ENCODE measurements at places on chromosomes 2 and 18. TPM values are rescaled to one million over a fixed set of nuclear protein-coding genes. Genes with fewer than 3 reads are reported as not detected.

Gene C2orf66
- not detected for total RNA-seq

GRCh38 chr2:204850581-204850980 is 305.3 kb downstream of the PARD3B start:
- H3K27me3 ChIP-seq = no peaks in the 10 kb centered on the region
- H3K27ac ChIP-seq = no peak overlapping the region
- no peaks in the 10 kb centered on the region for H3K4me1 ChIP-seq
- no peak overlapping the region for H3K4me3 ChIP-seq
- no peak for DNase-seq

DNA sequence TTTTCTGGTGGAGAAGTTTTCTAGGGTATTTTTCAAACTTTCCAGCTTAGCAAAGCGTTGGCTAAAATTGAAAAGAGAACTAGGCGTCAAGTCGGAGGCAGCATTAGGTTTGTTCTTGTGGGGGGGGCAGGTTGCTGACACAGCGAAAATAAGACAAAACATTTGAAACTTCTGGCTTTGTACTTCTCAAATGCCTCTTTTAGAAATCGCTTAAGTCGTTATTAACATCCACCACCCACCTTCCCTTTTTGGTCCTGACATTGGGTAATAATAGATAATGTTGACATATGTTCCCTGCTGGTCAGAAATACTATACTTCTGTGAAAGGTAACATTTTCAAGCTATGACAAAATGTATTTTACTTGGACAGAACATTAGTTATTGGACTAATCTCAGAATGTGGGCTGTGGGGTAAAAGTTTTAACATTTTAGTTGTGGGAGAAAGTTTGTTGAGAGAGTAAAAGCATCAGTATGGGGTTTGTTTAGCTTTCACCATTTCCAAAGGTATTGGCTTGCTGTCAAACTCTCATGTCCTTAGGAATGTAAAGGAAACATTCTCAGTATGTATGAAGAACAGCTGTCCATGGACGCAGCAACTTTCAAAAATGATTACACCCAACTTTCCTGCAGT is 88.1 kb upstream of the ZEB2 start:
- H3K4me1 ChIP-seq = peaks cover 4% of the 10 kb centered on the region
- peak; percentile 25 for DNase-seq
- peak overlapping the region; percentile 45 for H3K27ac ChIP-seq
- H3K4me3 ChIP-seq = no peak overlapping the region

- H3K4me1 ChIP-seq = peaks cover 4% of the 10 kb centered on the region
- H3K36me3 ChIP-seq = no peaks in the 10 kb centered on the region
- H3K27me3 ChIP-seq = no peaks in the 10 kb centered on the region
- no peak for DNase-seq
These were observed 458 bp downstream of the CXXC1 start for GRCh38 chr18:50287028-50287440.

GRCh38 chr2:71277536-71278103 is 50.7 kb upstream of the PAIP2B start:
- no peaks in the 10 kb centered on the region for H3K27me3 ChIP-seq
- no peaks in the 10 kb centered on the region for H3K36me3 ChIP-seq
- H3K4me1 ChIP-seq = no peaks in the 10 kb centered on the region
- H3K27ac ChIP-seq = peak overlapping the region; percentile 90
- H3K4me3 ChIP-seq = peak overlapping the region; percentile 70
- DNase-seq = peak; percentile 67

- H3K4me3 ChIP-seq = no peak overlapping the region
- H3K36me3 ChIP-seq = no peaks in the 10 kb centered on the region
- H3K27ac ChIP-seq = no peak overlapping the region
- no peaks in the 10 kb centered on the region for H3K27me3 ChIP-seq
- DNase-seq = no peak
These were observed 41.5 kb downstream of the MOGAT1 start for GRCh38 chr2:222713002-222713401.

DNA sequence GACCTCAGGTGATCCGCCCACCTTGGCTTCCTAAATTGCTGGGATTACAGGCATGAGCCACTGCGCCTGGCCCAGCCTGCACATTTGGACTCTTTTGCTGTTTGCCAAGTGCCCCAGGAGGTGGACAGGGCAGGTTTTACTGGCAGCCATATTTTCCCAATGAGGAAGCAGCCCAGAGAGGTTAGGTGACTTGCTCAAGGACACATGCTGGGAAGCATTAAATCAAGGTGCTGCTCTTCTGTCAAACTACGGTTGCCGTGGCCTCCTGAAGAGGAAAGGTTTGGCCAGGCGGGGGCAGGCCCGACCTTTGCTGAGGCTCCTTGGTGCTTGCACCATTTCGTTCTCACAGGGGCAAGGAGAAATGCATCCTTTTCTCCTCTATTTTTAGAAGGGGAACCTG is 44.0 kb downstream of the DNMT3A start:
- H3K4me3 ChIP-seq = no peak overlapping the region
- H3K27me3 ChIP-seq = no peaks in the 10 kb centered on the region
- peaks cover 36% of the 10 kb centered on the region for H3K36me3 ChIP-seq
- no peak for DNase-seq
- H3K4me1 ChIP-seq = peaks cover 54% of the 10 kb centered on the region
- no peak overlapping the region for H3K27ac ChIP-seq

- H3K4me3 ChIP-seq = no peak overlapping the region
- H3K27ac ChIP-seq = no peak overlapping the region
- DNase-seq = no peak
- H3K27me3 ChIP-seq = no peaks in the 10 kb centered on the region
These were observed 122.5 kb downstream of the MAIP1 start for GRCh38 chr2:200077838-200078237.

GRCh38 chr2:95057535-95058370 is 32.2 kb downstream of the MAL start:
- H3K4me3 ChIP-seq = no peak overlapping the region
- H3K36me3 ChIP-seq = no peaks in the 10 kb centered on the region
- peaks cover 5% of the 10 kb centered on the region for H3K27me3 ChIP-seq
- no peak overlapping the region for H3K27ac ChIP-seq

DNA sequence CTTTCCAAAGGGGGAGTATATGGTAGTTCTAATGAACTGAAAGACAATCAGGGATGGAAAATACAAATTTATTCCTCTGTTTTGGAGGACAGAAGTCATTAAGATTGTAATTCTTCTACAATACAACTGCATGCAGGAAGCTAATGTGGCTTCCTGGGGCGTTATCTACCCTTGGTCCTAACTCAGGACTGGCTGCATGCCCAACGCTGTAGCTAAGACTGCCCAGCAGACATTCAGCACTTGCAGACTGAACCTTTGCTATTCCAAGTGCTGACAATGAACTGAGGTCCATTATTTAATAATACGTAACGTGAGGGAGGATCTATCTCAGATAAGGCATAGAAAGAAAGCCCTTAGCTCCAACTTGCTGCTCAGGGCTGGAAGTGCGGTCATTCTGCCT is 53.2 kb downstream of the ZAP70 start:
- H3K4me1 ChIP-seq = peaks cover 32% of the 10 kb centered on the region
- peak; percentile 53 for DNase-seq
- no peak overlapping the region for H3K27ac ChIP-seq
- no peak overlapping the region for H3K4me3 ChIP-seq

Gene SERPINB11
- not detected for total RNA-seq

GRCh38 chr2:145740302-145740701 is 1220.4 kb upstream of the ZEB2 start:
- no peaks in the 10 kb centered on the region for H3K36me3 ChIP-seq
- no peak for DNase-seq
- H3K27ac ChIP-seq = no peak overlapping the region
- H3K27me3 ChIP-seq = no peaks in the 10 kb centered on the region
- H3K4me1 ChIP-seq = no peaks in the 10 kb centered on the region
- no peak overlapping the region for H3K4me3 ChIP-seq

- H3K4me1 ChIP-seq = no peaks in the 10 kb centered on the region
- no peak overlapping the region for H3K27ac ChIP-seq
- H3K36me3 ChIP-seq = no peaks in the 10 kb centered on the region
- no peak overlapping the region for H3K4me3 ChIP-seq
These were observed 6.9 kb upstream of the POTEF start for GRCh38 chr2:130135692-130136541.

GRCh38 chr2:71546275-71546638 is 92.9 kb downstream of the DYSF start:
- DNase-seq = no peak
- H3K4me1 ChIP-seq = peaks cover 5% of the 10 kb centered on the region
- no peak overlapping the region for H3K27ac ChIP-seq
- H3K27me3 ChIP-seq = no peaks in the 10 kb centered on the region
- peaks cover 13% of the 10 kb centered on the region for H3K36me3 ChIP-seq
- H3K4me3 ChIP-seq = no peak overlapping the region

DNA sequence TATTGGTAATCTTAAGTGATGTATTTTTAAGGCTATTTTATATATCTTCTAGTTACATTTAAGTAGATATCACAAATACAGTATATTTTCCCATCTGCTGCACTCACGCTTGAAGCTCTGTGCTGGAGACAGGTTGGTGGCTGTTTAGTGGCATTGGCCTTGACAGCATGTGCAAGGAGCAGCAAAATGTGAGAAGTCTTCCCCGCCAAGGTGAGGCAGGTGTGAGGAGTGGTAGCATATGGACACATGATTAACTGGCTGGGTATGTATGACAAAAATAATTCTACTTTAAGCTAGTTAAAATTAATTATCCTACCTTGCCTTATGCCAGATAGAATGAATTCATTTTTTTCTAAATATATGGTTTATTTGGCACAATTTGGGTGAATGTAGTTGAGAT is 117.2 kb downstream of the CCDC102B start:
- no peak overlapping the region for H3K27ac ChIP-seq

Gene FSHR
- total RNA-seq = 0.21 TPM

DNA sequence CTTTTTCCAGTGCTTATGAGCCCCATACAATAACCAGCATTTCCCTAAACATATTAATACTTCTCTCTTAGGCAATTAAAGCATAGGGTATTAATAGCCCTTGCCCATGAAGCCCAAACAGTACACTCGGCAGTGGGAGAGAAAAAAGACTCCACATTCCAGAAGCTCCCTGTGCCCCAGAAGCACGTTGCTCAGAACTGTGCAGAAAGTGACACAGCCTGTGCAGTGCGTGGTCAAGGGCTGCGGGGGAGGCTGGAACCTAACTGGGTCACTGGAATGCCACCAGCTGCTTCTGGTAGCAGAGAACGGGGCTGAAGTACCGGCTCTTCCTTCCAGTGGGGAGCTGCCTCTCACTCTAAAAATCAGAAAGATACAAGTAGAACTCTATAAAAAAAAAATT is 32.7 kb downstream of the EIPR1 start:
- H3K27ac ChIP-seq = no peak overlapping the region
- no peak for DNase-seq
- no peaks in the 10 kb centered on the region for H3K36me3 ChIP-seq

DNA sequence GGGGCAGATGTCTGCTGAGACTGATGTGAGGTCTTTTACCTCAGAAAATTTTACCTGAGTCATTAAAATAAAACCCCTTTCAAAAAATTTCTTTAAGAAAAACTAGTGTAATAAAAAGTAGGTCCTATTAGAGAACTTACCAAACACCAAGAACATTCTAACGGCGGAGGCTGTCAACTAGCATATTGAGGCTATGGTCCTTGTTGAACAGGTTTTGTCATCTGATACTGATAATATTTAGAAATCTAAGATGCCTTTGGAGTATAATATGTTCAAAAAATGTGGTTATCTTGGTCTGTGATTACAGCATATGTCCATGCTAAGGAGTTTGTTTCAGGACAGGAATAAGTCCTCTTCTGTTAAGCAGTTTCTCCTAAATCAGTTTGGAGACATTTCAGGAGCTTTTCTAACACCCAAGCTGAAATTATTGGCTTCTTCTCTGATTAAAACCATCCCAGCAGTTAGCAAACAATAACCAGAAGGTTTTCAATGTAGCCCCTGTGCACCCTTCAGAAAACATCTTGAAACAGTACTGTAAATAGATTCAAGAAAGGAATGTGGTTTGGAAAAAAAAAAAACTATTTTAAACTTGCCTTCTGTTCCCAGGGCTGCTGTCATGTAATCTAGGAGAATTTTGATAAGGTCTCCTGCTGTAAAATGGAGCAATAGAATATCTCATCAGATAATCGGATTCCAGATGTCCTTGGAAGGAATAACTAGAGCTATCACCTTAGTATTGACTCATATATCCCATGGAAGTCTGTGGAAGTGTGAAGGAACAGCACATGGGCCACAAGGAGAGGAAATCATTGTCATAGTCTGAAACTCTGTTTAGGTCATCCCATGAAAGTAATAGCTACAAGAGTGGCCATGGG is 58.7 kb upstream of the B3GNT2 start:
- peaks cover 8% of the 10 kb centered on the region for H3K4me1 ChIP-seq
- H3K27ac ChIP-seq = peak overlapping the region; percentile 48
- H3K36me3 ChIP-seq = peaks cover 10% of the 10 kb centered on the region

Gene UCN
- total RNA-seq = not detected

Gene BUB1
- 4.5 TPM for total RNA-seq

DNA sequence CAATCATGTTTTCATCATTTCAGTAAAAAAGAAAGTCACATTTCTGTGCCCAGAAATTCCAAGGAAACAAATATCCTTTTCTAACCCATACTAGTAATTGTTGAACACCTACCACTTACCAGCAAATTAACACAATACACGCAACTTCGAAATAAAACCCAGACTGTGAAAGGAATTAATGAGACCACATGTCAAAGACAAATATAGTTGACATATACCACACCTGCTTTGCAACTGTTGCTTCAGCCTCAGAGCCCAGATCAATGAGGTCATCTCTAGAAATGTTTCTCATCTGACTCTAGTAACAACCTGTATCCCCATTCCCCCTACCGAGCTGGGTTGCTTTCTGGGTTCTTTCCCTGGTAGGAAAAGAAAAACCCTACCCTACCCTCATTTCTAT is 52.6 kb downstream of the TRIP12 start:
- no peaks in the 10 kb centered on the region for H3K27me3 ChIP-seq
- H3K27ac ChIP-seq = no peak overlapping the region
- no peak overlapping the region for H3K4me3 ChIP-seq
- no peaks in the 10 kb centered on the region for H3K36me3 ChIP-seq
- no peak for DNase-seq

DNA sequence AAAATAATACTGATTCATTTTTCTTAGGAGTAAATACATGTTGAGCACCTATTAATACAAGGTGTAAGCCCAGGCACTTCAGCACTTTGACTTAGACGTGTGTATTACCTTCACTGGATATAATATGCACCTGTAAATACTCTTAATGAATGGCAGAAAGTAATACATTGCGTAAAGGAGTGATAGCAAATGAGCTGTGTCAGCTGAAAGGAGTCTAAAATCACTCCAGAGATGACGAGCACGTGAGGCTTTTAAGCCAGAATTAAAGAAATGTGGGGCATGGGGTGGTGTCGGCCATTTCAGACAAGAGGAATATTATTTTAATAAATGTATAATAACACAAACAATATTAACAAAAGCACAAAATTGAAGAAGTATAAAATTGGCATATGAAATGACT is 722.7 kb downstream of the EPHA4 start:
- H3K36me3 ChIP-seq = no peaks in the 10 kb centered on the region
- H3K27me3 ChIP-seq = no peaks in the 10 kb centered on the region
- no peak overlapping the region for H3K4me3 ChIP-seq
- H3K27ac ChIP-seq = no peak overlapping the region
- DNase-seq = no peak

Gene PCARE
- total RNA-seq = 1.1 TPM

Gene BCL11A
- total RNA-seq = 20.2 TPM

Gene UNC50
- total RNA-seq = 25.2 TPM

Gene TNFRSF11A
- total RNA-seq = 0.34 TPM

Data from heart right ventricle (tissue), 16 donors.